SK-N-SH treated with all-trans-retinoic acid at 6 μM for 48 hours (cell line): ENCODE measurements at places on chromosomes 12 and 14.

GRCh38 chr14:88296351-88296750, 26.7 kb downstream of the KCNK10 start:
- no peak for ATAC-seq

DNA sequence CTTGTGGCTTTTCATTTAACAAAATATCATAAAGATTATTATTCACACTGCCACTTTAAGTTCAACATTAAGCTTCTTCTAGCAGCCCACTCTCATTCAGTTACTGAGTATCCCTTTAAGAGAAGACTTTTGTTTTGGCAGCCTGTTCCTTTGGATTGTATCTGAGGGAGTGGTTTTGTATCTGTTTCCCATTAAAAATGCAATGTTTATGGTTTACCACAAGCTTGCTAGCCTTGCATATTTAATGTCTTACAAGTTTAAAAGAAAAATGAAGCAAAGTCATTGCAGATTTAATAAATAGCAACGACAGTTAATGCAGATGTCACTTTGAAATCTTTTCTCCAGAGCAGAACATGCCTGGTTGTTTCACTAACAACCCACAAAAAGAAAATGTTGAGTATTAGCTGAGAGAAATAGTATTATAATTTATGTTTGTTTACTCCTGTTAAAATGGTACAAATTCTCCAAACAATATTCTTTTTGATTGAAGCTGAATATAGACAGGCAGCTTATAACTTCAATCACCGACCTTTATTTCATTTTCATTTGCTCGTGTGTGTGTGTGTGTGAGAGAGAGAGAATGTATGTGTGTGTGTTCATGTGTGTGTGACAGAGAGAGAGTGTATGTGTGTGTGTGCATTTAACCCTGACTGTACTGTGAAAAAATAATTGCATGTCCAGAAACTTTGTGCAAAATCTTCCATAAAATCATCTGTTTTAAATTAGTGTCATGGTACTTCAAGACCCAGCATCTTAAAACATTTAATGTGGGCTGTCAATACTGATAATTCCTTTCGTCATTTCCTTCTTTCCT, 1.8 kb downstream of the DCN start:
- peak; percentile 94 for ATAC-seq

DNA sequence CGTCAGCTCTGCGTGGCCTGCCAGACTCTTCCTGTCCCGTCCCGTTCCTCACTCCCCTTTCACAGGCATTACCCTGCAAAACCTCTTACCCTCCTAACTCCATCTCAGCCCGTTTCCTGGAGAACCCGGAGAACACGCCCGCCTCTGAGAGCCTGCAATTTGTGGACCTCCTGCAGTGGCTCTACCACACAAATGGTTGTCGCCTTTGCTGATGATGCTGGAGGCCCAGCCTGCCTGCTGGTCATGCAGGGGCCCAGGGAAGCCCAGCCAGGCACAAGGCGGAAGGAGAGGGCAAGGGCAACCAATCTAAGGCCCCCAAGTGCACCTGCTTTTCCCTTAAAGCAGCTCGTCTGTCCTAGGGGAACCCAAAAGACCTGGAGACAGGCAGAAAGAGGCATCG, 22.5 kb downstream of the RFLNA start:
- no peak for ATAC-seq

GRCh38 chr14:37583358-37584210, 11.5 kb downstream of the FOXA1 start:
- ATAC-seq = no peak

GRCh38 chr14:104203071-104203425, 64.7 kb downstream of the KIF26A start:
- ATAC-seq = no peak

DNA sequence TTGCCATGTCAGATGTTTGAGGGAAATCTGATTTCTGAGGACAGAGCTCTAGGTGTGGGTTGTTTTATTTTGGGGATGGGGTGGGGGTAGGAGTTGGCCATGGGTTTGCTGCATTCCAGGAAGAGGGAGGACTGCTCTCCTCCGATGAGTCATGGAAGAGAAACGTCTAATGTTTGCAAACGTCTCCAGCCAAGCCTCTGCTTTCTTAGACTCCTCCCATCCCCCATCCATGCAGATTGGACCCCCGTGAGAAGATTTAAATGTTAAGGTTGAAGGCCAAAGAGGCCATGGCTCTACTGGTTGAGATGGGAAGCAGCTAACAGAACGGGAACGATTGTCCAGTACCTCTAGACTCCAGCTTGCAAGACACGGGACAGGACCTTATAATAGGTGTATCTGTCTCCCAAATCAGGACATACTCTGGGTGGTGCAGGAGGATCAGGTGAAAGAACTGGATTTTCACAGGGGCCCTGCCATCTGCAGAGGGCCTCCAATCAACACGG, 11.4 kb upstream of the ATP2A2 start:
- peak; percentile 73 for ATAC-seq
